MV-4-11 (cell line): ENCODE measurements at places on chromosomes 7 and 10.

GRCh38 chr7:23469961-23470250 lies 385 bp downstream of the IGF2BP3 start:
- no peak for DNase-seq

GRCh38 chr7:1950066-1950451 lies 280.0 kb downstream of the ELFN1 start:
- peak; percentile 15 for DNase-seq

DNA sequence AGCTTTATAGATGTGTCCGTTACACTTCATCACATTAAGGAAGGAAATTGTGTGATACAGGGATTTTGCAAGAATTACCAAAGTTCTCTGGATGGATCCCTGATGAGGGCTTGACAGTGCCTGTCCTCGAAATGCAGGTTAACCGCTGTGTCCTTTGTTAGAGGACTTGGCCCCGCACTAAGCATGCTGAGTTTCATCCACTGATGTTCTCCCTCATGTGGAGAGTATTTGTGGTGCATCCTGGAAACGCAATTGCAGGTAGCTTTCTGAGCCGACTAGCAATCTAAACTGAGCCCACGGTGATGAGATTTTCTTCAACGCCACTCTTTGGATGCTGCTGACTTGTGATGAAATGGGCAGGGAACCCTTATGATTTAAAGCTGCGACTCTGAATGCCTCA lies 71.9 kb upstream of the STK17A start:
- no peak for DNase-seq

DNA sequence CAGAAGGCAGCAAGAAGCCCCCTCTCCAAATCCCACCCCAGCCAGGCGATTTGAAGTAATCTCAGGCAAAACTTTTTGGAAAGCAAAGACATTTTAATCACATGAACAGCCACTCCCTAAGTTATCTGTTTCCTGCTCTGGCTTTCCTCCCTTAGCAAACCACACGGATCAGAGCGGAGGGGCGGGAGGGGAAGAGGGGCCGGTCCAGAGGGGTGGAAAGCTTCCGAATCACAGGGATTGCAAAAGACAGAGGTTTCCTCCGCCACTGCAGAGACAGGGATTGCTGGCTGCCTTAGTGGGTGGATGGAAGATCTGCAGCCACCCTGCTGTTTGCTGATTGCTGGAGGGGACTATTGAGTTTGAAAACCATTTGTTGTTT lies 41.2 kb downstream of the ZCCHC24 start:
- no peak for DNase-seq

- DNase-seq: no peak
These were observed 239.9 kb upstream of the KCND2 start for GRCh38 chr7:120033114-120033513.

GRCh38 chr7:99693427-99694200 lies 13.8 kb upstream of the CYP3A5 start:
- no peak for DNase-seq

- no peak for DNase-seq
These were observed 241.3 kb downstream of the KCNMA1 start for GRCh38 chr10:77396290-77396689.
